Stimulated activated CD4-positive, alpha-beta T cell treated with anti-CD3 and anti-CD28 coated beads, TNF-alpha, amount 100 ng/mL, for 4 hours (primary cell): ENCODE measurements at places on chromosomes 3 and 15.

DNA sequence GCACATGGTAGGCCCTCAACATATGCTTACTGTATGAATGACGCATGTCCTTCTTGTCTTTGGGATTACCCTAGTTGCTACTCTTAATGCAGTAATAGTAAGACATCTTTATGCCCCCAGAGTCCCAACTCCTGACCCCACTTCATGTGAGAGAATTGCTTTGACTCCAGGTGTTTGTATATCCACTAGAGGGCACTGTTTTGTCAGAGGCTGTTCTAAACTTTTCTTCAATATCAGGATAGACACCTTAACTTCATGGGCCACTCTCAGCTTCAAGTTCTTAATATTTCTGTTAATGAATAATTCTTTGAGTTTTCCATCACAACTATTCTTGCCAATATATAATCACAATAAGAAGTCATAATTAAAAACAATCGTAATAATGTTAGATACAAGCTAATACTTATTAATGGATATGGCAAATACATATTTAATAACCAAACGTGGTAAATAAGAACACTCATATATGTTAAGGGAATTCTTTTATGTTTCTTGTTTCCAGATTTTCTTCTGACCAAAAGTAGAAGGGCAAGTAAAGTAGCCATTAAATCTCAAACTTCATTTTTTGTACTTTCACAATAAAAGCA lies 337.2 kb upstream of the DNAJC19 start:
- DNase-seq, result no peak

- DNase-seq, result no peak
Measured at GRCh38 chr3:16182183-16182582, 7.7 kb downstream of the GALNT15 start.

DNA sequence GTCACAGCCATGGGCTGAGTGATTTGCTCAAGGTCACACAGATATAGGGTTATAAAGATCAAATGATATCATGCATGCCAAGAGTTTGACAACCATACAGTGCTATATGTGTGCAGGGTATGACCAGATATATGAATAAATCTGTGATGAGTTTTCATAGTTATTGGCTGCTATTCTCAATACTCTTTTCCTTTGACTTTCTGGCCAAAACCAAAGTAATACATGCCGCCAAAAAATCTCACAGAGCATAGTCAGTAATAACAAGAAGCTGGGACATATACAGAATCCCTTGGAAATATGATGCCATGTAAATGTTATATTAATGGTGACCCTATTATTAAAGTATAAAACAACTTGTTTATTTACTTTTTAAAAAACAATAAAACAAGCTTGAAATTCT lies 11.6 kb upstream of the TSC22D2 start:
- no peak for DNase-seq

DNA sequence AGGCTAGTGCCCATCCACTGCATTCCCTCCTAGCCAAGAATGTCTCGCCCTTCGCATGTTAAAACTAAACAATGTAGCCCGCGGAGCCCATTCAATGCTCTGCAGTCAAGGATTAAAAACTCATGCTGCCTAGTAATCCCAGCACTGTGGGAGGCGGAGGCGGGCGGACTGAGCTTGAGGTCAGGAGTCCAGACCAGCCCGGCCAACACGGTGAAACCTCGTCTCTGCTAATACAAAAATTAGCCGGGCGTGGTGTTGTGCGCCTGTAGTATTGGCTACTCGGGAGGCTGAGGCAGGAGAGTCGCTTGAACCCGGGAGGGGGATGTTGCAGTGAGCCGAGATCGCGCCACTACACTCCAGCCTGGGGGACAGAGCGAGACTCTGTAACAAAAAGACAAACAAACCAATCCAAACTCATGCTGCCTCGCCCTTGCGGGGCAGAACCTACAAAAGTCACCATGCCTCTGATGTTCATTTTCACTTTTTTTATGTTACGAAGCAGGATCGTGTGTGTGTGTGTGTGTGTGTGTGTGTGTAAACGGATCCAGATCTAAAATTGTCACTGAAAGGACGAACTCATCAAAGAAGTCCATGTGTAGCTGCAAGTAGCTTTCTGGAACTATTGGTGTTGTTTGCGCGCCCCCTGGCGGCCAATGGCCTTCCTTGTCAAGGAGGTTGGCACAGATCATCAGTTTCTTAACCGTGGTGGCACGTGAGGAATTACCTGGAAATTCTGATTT lies 54.8 kb upstream of the SPESP1 start:
- DNase-seq, result peak; percentile 95

- no peak for DNase-seq
Measured at GRCh38 chr3:10299679-10300078, 6.9 kb upstream of the GHRL start.

- DNase-seq, result no peak
Measured at GRCh38 chr3:59810606-59811005, 760.8 kb upstream of the CFAP20DC start.

DNA sequence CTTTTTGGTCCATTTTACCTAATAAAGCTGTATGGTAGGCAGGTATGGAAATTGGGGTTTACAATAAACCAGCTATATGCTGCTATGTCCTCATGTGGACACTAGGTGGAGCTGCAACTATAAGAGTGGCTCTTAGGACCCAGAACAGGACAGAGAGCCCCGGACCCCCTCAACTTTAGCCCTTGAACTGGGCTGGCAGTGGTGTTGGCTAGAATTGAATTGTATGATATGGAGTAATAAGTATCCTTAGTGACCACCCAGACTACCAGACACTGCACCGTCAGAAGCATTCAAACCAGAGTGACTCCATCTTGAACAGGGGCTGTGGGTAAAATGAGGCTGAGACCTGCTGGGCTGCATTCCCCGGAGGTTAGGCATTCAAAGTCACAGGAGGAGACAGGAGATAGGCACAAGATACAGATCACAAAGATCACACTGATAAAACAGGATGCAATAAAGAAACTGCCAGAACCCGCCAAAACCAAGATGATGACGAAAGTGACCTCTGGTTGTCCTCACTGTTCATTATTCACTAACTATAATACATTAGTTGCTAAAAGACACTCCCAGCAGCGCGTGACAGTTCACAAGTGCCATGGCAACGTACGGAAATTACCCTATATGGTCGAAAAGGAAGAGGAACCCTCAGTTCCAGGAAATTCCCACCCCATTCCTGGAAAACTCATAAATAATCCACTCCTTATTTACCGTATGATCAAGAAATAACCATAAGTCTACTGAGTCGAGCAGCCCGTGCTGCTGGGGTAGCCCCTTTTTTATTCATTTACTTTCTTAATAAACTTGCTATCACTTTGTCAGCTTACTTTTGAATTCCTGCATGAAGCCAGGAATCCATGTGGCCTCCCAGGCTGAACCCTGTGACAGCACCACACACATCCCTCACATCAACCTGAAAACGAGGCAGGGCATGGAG lies 68.7 kb upstream of the BLM start:
- DNase-seq, result no peak

DNA sequence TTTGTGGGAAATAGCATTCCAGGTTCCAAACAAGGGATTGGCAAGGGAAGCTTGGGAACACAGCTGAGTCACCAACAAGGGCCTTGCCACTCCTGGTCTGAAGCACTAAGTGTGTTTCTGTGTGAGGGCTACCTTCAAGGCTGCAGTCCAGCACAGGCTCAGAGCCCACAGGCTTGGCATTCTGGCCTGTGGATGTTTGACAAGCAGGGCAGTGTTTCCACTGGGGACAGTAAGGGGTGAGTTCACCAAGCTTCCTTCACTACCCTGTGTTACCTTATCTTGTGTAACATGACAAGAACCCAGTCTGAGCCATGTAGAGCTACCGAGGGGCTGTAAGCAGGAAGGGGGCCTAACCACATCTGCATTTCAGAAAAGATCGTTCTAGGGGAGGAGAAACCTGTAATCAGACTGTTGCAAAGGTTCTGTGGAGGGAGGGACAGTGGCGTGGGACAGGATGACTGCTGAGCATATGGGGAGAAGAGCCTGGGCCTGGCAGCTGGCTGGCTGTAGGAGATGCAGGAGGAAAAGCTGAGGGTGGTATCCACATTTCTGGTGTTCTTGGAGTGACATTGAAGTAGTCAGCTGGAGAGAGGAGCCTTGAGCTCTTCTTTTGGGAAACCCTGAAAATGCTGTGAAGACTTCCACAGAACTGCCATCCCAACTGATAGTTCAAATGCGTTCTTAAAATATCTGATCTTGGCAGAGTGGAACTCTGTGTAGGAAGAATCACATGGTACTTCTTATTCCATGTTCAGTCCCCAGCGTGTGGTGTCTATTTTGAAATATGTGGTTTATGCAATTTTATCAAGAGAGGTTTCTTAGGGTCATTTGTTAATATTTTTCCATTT lies 61.3 kb downstream of the CTDSPL start:
- DNase-seq, result no peak

DNA sequence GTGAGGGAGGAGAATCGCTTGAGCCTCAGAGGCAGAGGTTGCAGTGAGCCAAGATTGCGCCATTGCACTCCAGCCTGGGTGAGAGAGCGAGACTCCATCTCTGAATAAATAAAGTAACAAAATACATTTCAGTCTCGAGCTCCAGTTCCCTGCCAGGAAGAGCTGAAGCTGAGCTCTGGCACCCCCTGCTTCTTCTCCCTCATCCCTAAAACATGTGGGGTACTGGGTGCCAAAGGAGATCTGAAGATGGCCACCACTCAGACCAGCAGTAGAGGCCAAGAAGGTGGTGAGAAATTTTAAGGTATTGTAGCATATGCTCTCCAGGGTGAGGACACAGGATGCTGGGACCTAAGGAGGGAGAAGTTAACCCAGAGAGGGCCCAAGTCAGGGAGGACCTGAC lies 75.0 kb upstream of the CGNL1 start:
- DNase-seq, result no peak

GRCh38 chr3:66362541-66362941 lies 138.3 kb downstream of the LRIG1 start:
- DNase-seq, result no peak

DNA sequence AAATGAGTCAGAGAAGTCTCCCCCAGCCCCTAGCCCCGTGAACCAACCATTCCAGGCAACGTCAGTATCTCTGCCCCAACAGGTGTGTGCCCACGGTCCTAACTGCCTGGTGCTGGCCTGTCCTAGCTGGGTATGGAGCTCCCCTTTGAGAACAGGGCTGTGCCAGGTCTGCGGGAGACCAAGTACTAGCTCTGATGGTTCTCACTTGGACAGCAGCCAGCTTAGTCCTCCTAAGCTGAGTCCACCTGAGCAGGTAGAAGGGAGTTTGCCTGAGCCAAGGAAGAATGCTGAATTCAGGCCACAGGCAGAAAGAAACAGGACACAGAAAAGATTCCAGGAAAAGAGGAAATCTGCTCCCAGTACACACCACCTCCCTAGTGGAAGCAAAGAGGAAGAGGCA lies 33.1 kb upstream of the PARL start:
- no peak for DNase-seq

DNA sequence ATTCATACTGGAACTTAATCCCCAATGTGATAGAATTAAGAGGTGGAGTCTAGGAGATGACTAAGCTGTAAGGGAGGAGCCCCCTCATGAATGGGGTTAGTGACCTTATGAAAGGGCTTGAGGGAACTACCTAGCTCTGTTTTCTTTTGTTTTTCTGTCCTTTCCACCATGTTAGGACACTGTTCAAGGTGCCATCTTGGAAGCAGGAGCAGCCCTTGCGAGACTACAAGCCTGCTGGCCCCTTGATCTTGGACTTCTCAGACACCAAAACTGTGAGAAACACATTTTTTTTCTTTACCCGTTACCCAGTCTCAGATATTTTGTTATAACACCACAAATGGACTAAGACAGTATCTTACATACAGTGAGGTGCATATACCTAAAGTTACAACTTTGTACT lies 26.5 kb downstream of the GOLGA6A start:
- DNase-seq, result no peak

- DNase-seq, result no peak
Measured at GRCh38 chr15:46296797-46297196, 662.0 kb downstream of the SQOR start.

GRCh38 chr3:171458071-171458863 lies 1.9 kb downstream of the TNIK start:
- no peak for DNase-seq

GRCh38 chr15:33934921-33935320 lies 33.4 kb upstream of the CHRM5 start:
- DNase-seq, result no peak

DNA sequence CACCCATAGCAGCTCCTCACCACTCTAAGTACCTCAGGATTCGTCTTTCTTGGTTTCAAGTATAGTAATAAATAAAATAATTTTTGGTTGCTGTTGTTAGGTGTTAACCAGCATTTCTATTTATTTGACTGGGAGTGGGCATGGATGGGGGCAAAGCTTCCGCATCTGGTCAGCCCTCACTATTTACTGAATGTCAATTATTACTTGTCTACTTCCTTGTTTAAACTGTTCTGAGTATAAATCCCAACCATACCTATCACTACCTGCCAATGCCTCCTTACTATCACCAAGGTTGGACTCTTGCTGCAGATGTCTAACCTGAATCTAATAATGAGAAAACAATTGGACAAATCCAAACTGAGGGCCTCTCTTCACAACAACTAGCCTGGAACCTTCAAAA lies 41.9 kb upstream of the GK5 start:
- no peak for DNase-seq

- DNase-seq, result no peak
Measured at GRCh38 chr3:113054552-113054951, 63.8 kb downstream of the GTPBP8 start.

DNA sequence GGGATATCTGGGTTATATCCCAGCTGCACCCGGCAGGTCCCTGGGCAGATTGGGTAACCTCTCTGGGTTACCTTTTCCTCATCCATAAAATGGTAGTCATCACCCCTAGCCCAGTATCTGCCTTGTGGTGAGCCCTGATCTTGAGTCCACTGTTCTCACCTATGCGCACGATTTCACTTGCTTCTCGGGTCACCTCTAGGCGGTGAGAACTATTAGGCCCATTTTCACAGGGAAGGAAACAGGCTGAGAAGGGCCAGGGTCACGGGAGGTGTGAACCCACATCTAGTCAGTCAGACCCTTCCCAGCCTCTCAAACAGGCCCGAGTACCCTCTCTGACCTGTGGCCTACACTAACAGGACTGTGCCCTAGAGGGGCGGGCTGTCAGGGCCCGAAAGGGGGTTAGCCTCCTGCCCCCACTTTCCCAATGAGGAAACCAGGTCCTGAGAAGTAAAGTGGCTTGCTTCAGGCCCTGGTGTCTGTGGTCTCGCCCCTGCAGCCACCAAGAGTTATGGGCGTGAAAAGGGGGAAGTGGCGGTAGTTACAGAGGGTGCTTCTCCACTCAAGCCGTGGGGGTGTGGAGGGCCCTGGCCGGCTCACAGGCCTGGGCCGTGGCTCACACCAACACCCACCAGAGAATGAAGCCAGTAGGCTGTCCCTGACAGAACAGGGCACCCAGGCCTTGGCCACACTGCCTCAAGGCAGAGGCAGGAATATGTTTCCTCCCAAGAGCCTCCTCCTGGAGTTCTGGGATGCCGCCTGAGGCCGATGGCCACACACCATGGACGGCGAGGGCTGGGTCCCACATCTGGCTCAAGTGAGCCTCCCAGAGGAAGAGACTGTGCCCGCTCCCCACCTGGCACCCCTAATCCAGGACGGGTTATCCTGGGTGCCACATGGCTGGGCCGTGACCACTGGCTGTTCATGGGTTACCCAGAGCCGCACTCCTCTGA lies 19.5 kb downstream of the PSTPIP1 start:
- no peak for DNase-seq

GRCh38 chr3:196518966-196519717 lies 4.0 kb upstream of the SMCO1 start:
- no peak for DNase-seq
